ENCODE measurements at places on chromosomes 5 and 9.

DNA sequence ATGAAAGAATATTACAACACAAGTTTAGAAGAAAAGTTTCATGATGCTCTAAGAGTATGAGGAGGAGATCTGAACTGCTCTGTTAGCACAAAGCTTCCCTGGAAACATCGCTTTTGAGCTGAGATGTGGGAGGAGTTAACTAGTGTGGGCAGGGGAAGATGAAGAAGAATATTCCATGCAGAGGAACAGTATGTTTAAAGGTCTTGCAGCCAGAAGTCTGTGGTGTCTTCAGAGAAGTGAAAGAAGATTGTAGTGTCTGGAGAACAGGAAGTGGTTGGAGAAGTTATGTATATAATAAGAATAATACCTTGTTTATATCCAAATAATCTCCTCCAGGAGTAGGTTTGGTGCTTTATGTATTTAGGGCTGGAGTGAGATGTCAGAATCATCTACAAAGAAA, 406.7 kb downstream of the MAN2A1 start:
- DNase-seq, result no peak

GRCh38 chr5:179470201-179470600, 80.2 kb upstream of the RUFY1 start:
- DNase-seq, result no peak

DNA sequence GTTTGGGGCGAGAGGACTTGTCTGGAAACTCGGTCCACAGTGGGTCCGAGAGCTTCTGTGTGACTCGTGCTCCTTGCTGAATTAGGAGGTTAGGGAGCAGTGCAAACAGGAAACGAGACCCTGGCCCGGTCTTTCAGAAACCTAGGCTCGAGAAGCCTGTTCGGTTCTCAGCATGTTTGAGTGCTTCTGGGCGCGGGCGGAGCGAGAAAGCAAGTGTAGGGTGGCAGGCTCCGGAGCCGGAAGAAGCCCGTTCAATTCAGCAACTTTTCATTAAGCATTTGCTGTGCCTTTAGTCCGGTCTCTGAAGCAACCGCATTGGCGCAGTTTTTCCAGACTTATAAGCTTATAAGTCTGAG, 547 bp downstream of the CLTA start:
- peak; percentile 32 for DNase-seq

DNA sequence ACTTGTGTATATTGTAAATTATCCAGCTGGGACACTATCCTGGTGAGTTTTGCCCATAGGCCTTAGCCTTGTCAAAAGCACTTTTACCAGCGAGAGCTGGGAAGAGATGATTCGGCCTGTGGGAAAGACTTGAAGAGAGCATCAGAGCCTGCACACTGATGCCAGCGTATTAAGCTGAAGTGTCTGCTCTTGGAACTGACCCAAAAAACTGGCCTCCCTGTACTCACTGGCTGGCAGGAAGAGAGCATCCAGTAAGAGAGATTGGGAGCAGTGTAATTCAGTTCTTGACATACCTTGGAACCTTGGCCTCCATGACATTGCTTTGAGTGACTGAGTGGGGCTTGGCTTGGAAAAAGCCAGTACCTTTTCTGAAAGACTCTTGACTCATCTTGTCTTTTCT, 73.7 kb downstream of the ZNF462 start:
- no peak for DNase-seq

DNA sequence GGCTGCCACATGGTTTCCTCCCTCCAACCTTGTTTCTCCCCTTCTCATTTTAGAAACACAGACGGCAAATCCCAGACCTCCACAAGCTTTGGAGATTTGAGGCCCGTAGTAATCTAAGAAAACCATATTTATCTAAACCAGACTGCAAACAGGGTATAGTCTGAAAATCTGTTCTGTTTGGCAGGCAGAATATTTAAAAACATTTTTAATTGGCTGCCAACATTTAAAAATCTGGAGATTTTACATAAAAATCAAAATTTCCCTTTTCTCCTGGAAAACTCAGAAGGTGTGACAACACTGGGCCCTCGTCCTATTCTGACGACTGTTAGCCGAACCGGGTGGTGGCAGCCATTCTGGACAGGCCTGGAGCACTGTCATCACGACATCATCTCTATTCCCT, 57.9 kb upstream of the INSYN2B start:
- DNase-seq, result no peak

DNA sequence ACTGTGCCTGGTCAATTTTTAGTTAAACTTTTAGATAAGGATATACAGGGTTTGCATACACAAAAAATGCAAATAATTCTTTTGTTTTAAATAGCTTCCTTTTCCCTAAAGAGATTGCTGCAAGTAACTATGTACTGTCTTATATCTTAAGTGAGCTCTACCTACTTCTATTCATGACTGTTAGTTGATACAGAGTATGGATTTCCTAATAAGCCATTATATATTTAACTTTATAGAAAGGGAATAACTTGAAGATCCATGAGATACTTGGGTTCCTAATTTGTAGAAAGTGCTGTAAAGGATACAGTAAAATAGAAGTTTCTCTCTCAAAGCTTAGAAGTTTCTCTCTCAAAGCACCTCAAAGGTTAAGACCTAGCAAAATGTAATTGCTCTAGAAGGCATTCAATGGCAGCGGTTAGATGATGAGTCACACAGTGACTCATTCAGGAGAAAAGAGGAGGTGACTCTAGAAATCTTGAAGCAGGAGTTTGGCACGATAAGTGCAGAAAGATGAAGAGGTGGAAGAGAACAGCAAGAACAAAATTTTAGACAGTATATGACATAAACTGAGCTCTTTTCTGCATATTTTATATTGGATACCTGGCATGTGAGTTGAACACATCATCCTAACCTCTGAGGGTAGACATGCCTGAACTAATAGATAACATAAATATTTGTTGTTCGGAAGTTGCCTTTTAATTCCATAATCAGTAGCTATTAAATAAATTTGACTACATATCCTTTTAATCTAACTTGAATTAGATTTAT, 5.5 kb upstream of the DNAJC21 start:
- no peak for DNase-seq

GRCh38 chr5:142186857-142187594, 78.4 kb downstream of the NDFIP1 start:
- DNase-seq, result no peak

DNA sequence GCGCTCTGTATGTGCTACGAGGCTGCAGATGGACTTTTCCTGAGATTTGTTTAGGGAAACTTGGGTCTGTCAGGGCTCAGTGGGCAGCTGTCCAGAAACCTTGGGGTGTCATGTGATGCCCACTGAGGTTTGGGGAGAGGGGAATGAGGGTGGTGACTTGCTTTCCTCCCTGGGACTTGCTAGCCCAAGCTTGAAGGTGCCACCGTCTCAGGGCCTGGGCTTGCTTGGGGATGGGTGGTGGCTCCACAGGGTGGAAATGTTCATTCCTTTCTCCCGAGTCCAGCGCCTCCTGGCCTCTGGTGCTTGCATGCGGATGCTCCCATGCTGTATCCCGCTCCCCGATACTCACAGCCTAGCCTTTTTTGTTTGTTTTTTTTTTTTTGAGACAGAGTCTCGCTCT, 33.3 kb downstream of the ZNF618 start:
- DNase-seq, result no peak

DNA sequence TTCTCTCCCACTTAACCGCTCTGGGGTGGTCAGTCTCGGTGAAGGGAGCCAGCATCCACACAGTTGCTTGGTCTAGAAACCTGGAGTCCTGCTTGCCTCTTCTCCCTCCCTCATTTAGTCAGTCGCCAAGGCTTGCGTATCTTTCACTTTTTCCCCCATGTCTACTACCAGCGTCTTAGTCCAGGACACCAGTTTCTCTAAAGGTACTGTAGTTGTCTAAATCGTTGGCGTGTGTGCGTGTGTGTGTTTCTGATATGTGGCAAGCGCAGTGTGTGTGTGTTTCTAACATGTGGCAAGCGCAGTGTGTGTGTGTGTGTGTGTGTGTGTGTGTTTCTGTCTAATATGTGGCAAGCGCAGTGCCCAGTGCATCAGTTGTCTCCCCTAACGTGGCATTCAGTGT, 641 bp downstream of the ATP6V1G1 start:
- no peak for DNase-seq

GRCh38 chr5:43008363-43009153, 31.6 kb downstream of the ANXA2R start:
- DNase-seq, result peak; percentile 92

DNA sequence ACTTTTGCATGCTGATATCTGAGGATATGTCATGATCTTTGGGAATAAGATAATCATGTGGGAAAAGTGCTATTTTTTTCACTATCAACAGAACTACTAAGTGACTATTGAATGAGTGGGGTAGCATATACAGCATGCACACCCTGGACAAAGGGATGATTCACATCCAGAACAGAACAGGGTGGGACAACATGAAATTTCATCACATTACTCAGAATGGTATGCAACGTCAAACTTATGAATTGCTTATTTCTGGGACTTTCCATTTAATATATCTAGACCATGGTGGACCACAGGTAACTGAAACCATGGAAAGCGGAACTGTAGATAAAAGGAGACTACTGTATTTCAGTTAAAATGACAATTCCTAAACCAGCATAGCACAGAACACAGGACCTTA, 370.0 kb downstream of the HINT1 start:
- no peak for DNase-seq

- DNase-seq, result no peak
These were observed 41.0 kb upstream of the PCSK1 start for GRCh38 chr5:96474073-96474472.

GRCh38 chr9:129208207-129209032, 30.4 kb upstream of the IER5L start:
- DNase-seq, result peak; percentile 43

DNA sequence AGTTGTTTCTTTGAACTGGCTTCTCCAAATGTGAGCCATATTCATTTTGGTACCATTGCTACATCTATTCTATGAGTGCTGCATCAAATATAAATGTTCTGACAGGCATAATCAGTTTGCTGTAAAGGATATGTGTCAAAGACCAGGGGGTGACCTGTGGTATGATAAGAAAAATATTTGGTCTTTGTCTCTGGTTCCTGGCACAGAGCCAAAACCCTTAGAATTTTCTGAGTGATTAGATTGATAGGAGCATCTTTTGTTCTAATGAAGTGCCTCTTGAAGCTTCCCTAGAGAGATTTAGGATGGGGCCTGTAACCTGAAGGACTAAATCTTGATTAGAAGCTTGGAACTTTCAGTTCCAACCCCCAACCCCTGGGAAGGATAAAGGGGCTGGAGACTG, 256.3 kb downstream of the NNT start:
- DNase-seq, result no peak

DNA sequence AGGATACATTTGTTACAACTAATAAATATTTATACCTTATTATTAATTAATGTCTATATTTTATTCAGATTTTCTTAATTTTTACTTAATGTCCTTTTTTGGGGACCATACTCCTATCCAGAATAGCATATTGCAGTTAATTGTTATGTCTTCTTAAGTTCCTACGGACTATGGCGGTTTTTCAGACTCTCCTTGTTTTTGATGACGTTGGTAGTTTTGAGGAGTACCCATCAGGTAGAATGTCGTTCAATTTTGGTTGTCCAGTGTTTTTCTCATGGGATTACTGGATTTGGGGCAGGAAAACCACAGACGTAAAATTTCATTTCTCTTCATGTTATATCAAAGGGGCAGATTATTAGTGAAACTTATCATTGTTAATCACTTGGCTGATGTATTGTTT, 223.7 kb downstream of the ISL1 start:
- DNase-seq, result no peak

GRCh38 chr9:126001581-126002225, 254.5 kb downstream of the PBX3 start:
- DNase-seq, result no peak

DNA sequence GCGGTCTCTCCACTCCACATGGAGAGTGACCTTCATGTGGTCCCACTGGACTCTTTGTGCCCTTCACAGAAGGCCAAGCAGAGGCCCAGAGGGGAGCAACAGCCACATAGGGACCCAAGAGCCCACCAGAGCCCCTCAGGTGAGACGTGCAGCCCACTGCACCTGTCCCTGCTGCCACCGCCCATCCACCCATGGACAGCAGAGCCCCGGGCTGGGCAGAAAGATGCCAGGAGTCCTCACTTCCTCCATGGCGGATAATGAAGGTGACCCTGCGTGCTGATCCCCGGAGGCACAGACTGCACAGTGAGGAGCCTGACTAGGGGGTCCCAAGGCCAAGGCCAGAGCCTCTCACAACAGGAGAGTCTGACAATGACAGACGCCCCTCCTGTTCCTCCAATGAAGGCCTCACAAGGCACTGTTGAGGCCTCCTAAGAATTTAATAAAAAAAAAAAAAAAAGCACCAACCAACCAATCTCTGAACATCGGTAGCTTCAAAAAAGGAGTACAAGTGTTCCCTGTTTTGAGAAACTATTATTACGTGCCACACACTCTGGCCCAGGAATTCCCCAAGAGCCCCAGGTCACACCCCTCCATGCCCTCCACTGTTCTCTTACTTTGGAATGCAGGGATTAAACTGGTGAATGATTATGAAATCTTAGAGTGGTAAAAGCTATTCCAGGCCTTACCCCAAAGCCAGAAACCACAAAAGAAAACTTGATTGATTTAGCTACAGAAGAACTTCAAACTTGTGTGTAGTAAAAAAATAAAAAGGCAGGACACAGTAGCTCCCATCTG, 2.8 kb upstream of the PPP1R26 start:
- DNase-seq, result no peak

DNA sequence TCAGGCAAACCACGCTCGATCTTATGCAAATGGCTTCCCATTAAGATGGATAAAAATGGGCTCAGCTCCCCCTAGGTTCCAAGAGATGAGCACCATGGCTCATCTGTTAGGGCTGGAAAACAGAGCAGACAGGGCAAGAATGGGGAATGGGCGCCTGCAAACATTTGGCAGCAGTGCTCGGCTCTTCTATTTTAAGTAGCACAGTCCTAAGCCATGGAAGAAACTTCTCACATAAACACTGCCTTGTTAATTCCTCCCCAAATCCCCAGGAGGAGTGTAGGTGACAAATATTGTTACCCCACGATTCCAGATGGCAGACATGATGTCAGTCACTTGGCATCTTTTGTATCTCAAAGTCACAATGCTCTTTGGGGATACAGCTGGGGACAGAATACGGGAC, 221.8 kb downstream of the ICE1 start:
- no peak for DNase-seq

DNA sequence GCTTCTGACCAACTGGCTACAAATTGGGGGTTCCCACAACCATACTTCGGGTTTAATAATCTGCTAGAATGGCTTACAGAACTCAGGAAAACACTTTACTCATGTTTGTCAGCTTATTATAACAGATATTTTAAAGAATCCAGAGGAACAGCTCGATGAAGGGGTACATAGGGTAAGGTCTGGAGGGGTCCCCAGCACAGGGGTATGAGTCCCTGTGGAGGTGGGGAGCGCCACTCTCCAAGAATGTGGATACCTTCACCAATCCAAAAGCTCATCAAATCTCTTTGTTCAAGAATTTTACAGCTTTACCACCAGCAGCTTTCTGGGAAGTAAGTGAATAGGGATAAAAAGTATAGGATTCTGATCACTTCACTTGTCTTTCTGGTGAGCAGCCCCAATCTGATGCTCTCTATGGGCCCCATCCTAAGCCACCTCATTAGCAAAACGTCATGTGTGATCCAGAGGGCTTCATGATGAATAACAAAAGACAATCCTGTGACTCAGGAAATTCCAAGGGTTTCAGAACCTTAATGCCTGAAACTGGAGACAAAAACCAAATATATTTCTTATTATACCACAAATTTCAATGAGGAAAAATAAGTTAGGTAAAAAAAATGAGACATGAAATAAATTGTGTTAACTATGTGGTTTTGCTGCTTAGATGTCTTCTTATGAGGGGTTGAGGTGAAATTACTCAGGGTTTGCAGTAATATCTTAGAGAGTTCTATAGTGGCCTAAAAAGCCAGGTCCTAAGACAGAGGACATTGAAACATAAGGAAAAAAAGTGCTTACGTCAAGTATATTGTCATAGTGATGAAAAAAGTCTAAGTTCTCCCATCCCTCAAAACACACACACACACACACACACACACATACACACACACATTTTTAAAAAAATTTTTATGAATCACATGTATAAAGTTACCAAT, 290.5 kb downstream of the ANXA1 start:
- no peak for DNase-seq

All from naive thymus-derived CD8-positive, alpha-beta T cell (primary cell).